A549 treated with dexamethasone at 1 μM for 4 hours (cell line): ENCODE measurements at places on chromosomes 13 and 19. TPM values are rescaled to one million over a fixed set of nuclear protein-coding genes. Genes with fewer than 3 reads are reported as not detected.

The CTXN1 gene
- total RNA-seq, result 8.2 to 19.6 TPM (median 17.2 TPM) in 5 replicates

The ZIC2 gene
- 3.7 to 5.9 TPM (median 4.4 TPM) in 5 replicates for total RNA-seq

The MCF2L gene
- total RNA-seq, result 0.27 to 0.53 TPM (median 0.38 TPM) in 5 replicates

The SHISA7 gene
- total RNA-seq, result 0.02 TPM in 2 of 5 replicates, not detected in the others

The MPHOSPH8 gene
- total RNA-seq, result 11.3 to 13.8 TPM (median 13.1 TPM) in 5 replicates

The GAS6 gene
- 6.5 to 9.5 TPM (median 8.3 TPM) in 5 replicates for total RNA-seq

The ZSCAN1 gene
- total RNA-seq, result not detected in 5 replicates

The FBXL12 gene
- 12.9 to 14.1 TPM (median 13.4 TPM) in 5 replicates for total RNA-seq

The RNF225 gene
- 0.11 to 0.19 TPM (median 0.17 TPM) in 3 of 5 replicates, not detected in the others for total RNA-seq

The RASL11A gene
- total RNA-seq, result 3.1 to 6.8 TPM (median 4.9 TPM) in 5 replicates

The ZNF426 gene
- 0.76 to 1.5 TPM (median 1.2 TPM) in 5 replicates for total RNA-seq

The KLF16 gene
- total RNA-seq, result 17.6 to 45.1 TPM (median 32.0 TPM) in 5 replicates

The SERPINE3 gene
- not detected in 5 replicates for total RNA-seq

The LIPE gene
- 1.4 to 2.1 TPM (median 1.6 TPM) in 5 replicates for total RNA-seq

The ZNF135 gene
- not detected in 5 replicates for total RNA-seq
